ENCODE measurements at places on chromosomes 2 and 18. TPM values are rescaled to one million over a fixed set of nuclear protein-coding genes. Genes with fewer than 3 reads are reported as not detected.

DNA sequence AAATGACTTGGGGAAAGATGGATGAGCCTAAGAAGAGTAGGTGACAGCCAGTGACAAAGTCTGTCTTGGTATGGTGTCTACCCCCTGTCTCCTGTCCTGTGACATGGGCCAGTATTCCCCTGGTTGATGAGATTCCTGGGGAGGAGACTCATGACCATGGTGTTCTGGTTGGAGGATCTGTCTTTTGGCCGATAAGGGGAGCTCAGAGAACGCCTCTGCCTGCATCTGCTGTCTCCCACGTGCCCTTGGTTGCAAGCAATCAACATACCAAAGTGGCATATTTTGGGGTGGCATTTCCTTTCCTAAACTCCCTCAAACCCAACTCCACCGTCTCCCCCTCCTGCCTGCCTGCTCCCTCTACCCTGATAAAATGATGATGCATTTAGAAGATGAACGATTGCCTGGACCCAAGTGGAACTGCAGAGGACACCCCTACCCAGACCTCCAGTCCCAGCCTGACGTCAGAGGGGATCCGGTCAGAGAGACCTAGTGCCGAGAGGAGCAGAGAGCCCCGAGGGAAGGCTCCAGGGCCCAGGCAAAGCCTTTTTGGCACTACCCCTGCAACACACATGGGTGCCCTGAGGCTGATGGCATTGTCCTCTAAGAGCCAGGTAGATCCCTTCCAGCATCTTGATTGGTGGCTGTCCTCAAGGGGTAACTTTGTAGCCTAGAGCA, 124.2 kb upstream of the MSH6 start:
- DNase-seq = no peak
- no peak overlapping the region for H3K4me3 ChIP-seq
- no peaks in the 10 kb centered on the region for H3K36me3 ChIP-seq
- H3K4me1 ChIP-seq = no peaks in the 10 kb centered on the region
- no peaks in the 10 kb centered on the region for H3K27me3 ChIP-seq

DNA sequence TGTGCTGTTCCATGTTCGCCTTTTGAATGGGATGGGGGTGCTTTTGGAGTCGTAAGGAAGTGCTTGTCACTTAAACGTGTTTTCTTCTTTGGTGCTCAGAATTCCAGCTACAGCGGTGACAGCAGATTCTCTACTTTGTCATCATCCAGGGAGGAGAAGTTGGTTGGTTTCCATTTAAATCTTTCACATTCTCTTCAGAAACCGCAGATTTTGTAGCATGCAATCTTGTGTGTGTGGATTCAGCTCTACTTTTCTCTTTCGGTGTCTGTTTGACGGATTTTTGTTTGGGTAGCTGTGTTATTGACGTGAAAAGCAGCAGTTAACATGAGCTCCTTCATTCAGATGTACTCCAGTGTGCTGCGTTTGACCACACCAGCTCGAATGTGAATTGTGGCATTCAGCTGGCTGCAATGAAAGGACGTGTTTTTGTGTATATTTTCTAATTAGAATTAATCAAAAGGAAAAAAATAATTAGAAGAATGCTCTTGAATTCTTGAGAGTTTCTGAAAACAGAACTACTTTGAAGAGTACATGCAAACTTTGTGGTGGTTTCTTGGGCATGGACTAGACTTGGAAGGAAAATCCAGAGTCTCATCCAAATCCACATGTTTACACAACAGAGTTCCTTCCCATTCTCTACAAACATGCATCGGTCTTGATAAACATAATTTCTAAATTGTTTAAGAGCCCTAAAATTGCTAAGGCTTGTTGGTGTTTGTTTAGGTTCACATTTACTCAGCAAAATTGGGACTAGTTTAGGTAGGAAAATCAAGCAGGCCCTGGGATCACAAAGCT, 68.7 kb upstream of the RBM44 start:
- no peaks in the 10 kb centered on the region for H3K36me3 ChIP-seq
- peaks cover 82% of the 10 kb centered on the region for H3K4me1 ChIP-seq
- H3K4me3 ChIP-seq = no peak overlapping the region
- DNase-seq = no peak

- no peak for DNase-seq
- no peaks in the 10 kb centered on the region for H3K36me3 ChIP-seq
- H3K4me1 ChIP-seq = peaks cover 26% of the 10 kb centered on the region
- no peak overlapping the region for H3K27ac ChIP-seq
These were observed 38.1 kb upstream of the HNRNPA3 start for GRCh38 chr2:177174486-177174885.

DNA sequence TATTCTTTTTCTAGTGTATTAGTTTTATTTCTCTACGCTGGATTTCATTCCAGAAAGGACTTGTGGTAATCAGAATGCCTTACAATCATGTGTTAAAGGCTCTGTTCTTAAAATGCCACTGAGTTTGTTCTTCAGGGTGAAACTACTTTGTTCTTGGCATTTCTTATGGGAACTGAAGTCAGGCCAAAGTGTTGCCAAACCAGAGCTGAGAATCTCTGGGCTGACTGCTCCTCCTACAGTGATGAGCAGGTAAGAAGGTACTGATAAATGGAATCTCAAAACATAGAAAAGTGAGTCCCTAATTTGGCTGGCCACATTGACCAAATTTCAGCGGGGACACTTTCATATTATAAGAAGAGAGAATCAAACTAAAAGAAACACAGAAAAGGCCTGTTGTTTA, 55.1 kb upstream of the ZNF397 start:
- H3K27ac ChIP-seq = no peak overlapping the region
- DNase-seq = no peak
- H3K36me3 ChIP-seq = no peaks in the 10 kb centered on the region

DNA sequence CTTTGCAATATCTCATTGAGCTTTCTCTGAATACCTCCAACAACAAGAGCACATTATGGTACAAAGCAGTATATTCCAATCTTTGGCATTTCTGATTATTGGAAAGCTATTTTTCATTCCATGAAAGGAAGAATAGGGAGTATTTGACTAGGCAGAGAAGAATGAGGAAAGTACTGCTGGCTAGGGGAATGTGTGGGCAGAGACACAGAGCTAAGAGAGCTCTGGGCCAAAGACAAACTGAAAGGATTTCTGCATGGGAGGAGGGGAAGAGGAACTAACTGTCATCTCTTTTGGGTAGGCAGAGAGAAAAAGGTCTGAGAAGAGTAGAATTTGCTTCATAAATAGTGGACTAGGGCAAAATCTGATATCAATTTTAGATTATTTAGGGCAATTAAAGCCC, 150.8 kb downstream of the CCDC85A start:
- no peak overlapping the region for H3K27ac ChIP-seq
- no peak for DNase-seq
- H3K27me3 ChIP-seq = no peaks in the 10 kb centered on the region
- H3K4me1 ChIP-seq = peaks cover 5% of the 10 kb centered on the region
- H3K36me3 ChIP-seq = no peaks in the 10 kb centered on the region

- DNase-seq = peak; percentile 1
- H3K27ac ChIP-seq = no peak overlapping the region
- no peaks in the 10 kb centered on the region for H3K4me1 ChIP-seq
- H3K27me3 ChIP-seq = no peaks in the 10 kb centered on the region
- H3K36me3 ChIP-seq = no peaks in the 10 kb centered on the region
These were observed 96.2 kb upstream of the HAAO start for GRCh38 chr2:42888321-42889245.

DNA sequence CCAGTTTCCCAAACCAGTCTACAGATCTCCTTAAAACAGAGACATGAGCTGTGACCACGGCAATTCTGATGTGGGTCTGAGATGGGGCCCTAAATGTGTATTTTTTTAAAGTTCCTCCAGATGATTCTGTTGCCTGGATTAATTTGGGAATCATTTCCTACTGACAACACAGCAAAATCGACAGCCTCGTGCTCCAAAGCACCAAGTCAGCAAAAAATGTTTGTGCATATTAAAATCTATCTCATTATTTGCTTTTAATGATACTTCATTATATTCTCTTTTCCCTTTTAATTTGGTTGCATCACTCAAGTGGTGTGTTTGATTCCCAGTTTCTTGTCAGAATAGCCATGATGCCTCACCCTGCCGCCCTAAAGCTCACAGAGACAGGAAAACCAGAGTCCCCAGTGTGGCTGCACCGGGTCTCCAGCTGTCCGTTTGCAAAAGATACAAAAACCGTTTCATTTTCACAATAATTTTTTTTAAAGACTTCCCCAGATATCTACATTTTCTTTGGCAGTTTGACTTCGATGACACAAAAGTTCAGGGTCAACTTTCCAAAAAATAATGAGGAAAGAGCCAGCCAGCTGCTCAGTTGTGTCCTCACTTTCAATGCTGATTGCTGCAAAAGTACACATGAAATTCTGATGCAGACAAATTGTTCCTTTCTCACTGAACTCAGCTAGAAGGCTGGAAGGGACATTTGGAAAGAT, 443.2 kb upstream of the ID2 start:
- no peak for DNase-seq
- no peaks in the 10 kb centered on the region for H3K36me3 ChIP-seq
- no peak overlapping the region for H3K27ac ChIP-seq
- no peak overlapping the region for H3K4me3 ChIP-seq

- no peaks in the 10 kb centered on the region for H3K36me3 ChIP-seq
- no peak overlapping the region for H3K27ac ChIP-seq
- no peak for DNase-seq
- H3K27me3 ChIP-seq = peaks cover 10% of the 10 kb centered on the region
These were observed 55.1 kb upstream of the SLC66A3 start for GRCh38 chr2:11100130-11100529.

GRCh38 chr2:124354466-124354865, 329.4 kb downstream of the CNTNAP5 start:
- H3K27me3 ChIP-seq = no peaks in the 10 kb centered on the region
- no peak overlapping the region for H3K27ac ChIP-seq
- H3K36me3 ChIP-seq = no peaks in the 10 kb centered on the region
- H3K4me1 ChIP-seq = no peaks in the 10 kb centered on the region

GRCh38 chr2:122808286-122808969, 1053.0 kb downstream of the TSN start:
- no peak overlapping the region for H3K4me3 ChIP-seq
- H3K4me1 ChIP-seq = no peaks in the 10 kb centered on the region
- no peak overlapping the region for H3K27ac ChIP-seq
- no peaks in the 10 kb centered on the region for H3K27me3 ChIP-seq
- DNase-seq = no peak

GRCh38 chr2:170139276-170139967, 38.5 kb upstream of the MYO3B start:
- H3K27ac ChIP-seq = no peak overlapping the region
- H3K27me3 ChIP-seq = no peaks in the 10 kb centered on the region
- no peaks in the 10 kb centered on the region for H3K36me3 ChIP-seq
- H3K4me3 ChIP-seq = no peak overlapping the region

DNA sequence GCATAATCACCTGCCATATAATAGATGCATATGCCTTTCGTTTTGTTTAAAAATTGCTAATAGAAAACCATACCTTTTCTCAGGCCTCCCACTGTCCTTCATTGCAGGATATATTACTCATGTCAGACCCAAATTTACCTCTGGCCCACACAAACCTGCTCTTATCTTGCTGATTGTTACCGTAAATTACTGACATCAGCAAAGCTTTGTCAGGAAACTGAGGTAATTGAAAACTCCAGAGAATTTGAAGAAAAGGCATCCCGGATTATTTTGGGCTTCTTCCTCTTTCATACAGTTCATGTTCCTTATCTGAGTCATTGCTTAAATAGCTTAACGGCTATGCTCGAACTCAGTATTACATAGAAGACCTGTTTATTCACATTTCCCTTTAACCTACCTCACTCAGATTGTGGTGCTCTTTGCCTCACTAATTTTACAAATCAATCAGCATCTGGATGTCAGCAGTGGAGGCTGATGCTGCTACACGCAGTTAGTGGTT, 145.7 kb downstream of the ZEB2 start:
- H3K4me3 ChIP-seq = no peak overlapping the region
- no peaks in the 10 kb centered on the region for H3K36me3 ChIP-seq
- no peaks in the 10 kb centered on the region for H3K27me3 ChIP-seq

- H3K27me3 ChIP-seq = no peaks in the 10 kb centered on the region
- H3K4me1 ChIP-seq = peaks cover 34% of the 10 kb centered on the region
- H3K27ac ChIP-seq = peak overlapping the region; percentile 74
These were observed 592 bp upstream of the CAD start for GRCh38 chr2:27216416-27217137.

- no peak for DNase-seq
- H3K27me3 ChIP-seq = no peaks in the 10 kb centered on the region
- peak overlapping the region; percentile 26 for H3K4me3 ChIP-seq
- no peak overlapping the region for H3K27ac ChIP-seq
- peaks cover 31% of the 10 kb centered on the region for H3K4me1 ChIP-seq
- H3K36me3 ChIP-seq = no peaks in the 10 kb centered on the region
These were observed 203.9 kb downstream of the MTX2 start for GRCh38 chr2:176473177-176473576.

DNA sequence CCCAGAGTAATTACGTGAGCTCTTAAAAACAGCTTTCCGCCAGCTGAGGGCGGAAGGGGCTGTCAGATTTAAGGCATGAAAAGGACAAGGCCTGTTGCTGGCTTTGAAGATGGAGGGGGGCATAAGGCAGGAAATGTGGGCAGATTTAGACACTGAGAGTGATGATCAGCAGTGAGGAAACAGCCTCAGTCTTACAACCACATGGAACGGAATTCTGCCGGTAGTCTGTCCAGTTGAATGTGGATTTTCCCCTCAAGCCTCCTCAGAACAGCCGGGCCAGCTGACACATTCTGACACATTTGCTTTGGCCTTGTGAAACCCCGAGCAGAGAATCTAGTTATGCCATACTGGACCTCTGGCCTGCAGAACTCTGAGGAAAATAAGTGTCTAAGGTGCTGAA, 16.6 kb downstream of the POLE4 start:
- no peak for DNase-seq
- no peaks in the 10 kb centered on the region for H3K36me3 ChIP-seq
- no peaks in the 10 kb centered on the region for H3K27me3 ChIP-seq
- H3K4me3 ChIP-seq = no peak overlapping the region
- H3K27ac ChIP-seq = no peak overlapping the region

GRCh38 chr2:39494784-39495251, 57.7 kb upstream of the MAP4K3 start:
- DNase-seq = no peak
- H3K4me3 ChIP-seq = no peak overlapping the region
- no peaks in the 10 kb centered on the region for H3K4me1 ChIP-seq
- no peaks in the 10 kb centered on the region for H3K27me3 ChIP-seq
- no peaks in the 10 kb centered on the region for H3K36me3 ChIP-seq

Gene CPS1
- total RNA-seq = 3.6 TPM

Gene NEU2
- 19.9 TPM for total RNA-seq

Gene RAMP1
- total RNA-seq = 16.1 TPM

Gene MRO
- total RNA-seq = not detected

Gene POU3F3
- total RNA-seq = 1.3 TPM

Gene CPO
- not detected for total RNA-seq

Gene LRRC30
- not detected for total RNA-seq

Gene LIPG
- 8.3 TPM for total RNA-seq

Gene ARHGAP15
- total RNA-seq = 1.2 TPM
